ENCODE measurements at places on chromosomes 1 and 21.
A peak's percentile ranks its signal among the peaks of the same experiment; 100 is the strongest.

DNA sequence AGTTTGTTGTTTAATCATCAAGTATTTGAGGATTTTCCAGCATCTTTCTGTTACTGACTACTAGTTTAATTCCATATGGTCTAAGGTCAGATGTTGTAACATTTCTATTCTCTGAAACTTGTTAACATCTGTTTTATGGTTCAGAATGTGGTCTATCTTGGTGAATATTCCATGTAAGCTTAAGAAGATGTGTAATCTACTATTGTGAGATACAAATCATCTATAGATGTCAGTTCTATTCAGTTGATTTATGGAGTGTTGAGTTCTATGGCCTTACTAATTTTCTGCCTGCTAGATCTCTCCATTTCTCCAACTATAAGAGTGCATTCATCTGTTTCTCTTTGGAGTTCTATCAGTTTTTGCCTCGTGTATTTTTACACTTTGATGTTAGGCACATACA, 31.5 kb downstream of the WARS2 start:
- DNase-seq: no peak

GRCh38 chr1:153728305-153729066, 636 bp downstream of the INTS3 start:
- DNase-seq: peak; percentile 56

DNA sequence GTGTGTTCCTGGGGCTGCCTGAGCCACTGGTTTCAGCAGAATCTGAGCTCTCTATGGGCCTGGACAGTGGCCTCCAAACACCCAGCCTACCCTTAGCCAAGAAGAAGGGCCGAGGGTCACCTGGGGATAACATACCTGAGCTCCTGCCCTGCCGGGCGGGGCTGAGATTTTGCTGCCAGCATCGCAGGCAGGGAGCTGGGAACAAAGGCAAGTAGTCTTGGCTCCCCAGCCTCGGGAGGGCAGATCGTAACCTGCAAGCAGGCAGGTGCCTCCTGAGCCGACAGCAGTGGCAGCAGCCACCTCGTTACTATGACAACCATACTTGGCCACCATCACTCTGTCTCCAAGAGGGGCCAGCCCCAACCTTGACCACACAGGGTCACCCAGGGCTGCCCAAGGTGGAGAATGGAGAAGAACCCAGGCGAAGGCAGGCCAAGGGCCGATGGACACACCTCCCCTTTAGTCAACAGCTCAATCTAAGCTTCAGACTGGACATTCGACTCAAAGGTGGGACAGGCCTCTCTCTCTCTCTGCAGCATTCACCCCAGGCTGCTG, 54.6 kb downstream of the TOMM20 start:
- DNase-seq: no peak

DNA sequence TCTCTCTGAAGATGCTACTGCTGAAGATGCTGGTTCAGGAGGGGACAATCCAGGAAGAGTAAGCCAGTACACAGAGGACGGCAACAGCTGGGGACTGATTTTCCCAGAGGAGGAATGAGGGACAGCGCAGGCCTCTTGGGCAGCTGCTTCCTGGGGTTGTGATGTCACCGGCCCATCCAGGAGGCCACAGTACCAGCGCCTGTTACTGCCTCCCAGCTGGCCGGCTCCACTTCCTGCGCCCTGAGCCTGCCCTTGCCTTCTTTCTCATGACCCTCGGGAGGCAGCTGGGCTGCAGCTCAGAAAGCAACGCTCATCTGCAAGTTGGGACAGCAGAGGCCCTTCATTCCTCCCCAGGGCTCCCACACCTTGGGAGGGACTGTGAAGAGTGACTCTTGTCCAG, 21.9 kb upstream of the ID3 start:
- no peak for DNase-seq

DNA sequence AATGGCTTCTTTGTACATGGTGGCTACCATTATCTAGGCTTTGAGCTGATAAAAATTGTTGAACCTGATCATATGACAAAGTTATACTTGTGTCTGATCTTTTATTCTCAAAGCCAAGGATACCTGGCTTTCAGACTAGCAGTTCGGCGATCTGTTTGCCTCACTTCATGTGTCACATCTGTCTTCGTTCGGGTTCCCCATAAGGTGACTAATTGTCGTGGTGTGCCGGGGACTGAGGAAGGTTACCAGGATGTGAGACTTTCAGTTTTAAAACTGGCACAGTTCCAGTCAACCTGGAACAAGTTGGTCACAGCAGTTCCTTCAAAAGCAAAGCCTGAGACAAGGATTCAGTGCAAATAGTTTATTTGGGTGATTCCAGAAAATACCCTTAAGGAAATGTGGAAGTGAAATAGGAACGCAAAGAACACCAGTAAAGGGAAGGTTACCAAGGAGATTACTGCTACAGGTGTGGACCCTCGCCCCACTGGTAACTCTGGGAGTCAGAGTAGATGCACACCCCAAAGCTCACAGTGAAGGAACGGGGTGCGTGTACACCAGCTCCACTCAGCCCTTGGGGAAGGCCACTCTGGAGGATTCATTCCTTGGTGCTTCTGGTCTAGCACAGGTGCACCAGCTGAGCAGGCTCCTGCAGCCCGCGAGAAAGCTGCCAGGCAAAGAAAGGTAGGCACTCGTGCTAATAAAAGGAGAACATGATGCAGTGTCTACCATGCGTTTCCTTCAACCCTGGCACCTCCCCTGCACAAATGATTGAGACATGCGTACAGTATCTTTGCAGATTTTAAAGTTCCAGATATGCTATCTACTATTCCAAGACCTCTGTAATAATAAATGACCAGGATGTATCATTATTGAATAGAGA, 69.0 kb downstream of the VWA5B1 start:
- DNase-seq: no peak

DNA sequence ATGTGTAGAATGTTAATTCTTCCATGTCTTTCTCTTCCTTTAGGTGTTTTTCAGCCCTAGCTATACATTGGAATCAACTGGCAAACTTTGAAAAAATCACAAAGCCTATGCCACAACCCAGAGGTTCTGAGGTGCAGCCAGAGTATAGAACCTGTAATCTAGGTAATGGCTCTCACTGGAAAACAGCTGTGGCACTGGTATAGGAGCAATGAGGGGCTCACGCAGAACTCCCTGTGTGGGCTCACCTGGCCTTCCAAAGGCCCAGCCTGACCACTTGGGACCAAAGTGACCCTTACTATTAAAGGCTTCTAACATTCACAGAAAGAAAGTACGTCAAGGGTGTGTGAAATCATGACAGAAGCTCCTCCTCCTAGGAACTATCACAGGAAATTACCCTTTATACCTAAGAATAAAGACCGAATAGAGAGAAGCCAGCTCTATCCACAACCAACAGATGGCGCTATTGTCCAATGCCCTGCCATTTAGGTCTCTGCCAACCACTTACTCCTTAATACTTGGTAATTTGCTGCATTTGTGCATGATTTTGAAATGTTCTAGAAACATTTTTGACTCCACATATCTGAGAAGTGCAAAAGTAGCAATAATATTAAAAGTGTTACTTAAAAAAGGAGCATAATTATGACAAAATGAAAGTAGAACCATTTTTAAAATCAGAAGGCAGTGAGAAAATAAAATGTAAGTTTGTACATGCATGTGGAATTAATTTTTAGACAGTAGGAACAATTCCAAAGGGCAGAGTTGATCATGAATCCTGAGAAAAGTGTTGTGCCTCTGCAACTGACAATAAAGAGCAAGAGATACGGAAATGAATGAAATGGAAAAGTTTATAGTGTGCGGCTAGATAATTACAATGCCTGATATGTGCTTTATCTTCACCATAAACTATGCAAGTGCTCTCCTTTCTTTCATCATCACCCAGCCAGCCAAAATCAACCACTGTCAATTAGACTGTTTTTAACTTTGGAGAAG, 93.1 kb upstream of the HAO2 start:
- DNase-seq: peak; percentile 23

DNA sequence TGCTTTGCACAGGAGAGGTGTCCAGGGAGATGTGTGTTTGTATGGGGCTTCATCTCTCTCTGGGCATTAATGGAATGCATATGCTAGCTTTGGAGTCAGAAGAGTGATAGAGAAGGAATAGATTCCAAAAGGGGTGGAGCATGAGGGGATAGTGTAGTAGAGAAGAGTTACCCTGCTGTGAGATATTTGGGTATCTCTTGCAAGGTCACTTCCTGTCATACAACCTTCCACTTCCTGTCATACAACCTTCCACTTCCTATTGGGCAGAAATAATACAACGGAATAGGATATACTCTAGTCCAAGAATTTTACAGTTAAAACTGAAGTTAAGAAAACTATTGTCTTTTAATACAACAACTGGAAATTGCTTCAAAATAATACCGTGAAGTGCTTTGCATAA, 351.8 kb upstream of the FMN2 start:
- DNase-seq: no peak

DNA sequence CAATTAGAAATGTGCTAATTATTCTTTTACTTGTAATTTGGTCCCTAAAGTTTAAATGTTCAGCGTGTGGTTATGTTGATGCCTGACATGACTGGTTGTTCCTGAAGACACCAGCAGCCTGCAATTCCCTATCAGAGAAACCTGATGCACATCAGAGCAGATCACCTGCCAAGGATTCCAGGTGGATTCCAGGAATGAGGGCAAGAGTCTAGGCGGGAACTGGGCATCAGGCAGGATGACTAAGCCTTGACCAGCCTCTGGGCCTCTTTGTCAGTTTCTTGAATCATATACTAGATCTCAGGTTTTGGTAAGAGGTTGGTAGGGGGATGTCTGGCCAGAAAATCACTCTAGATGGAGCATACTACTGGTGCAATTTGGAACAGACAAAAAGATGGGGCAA, 130.7 kb upstream of the TNR start:
- no peak for DNase-seq

DNA sequence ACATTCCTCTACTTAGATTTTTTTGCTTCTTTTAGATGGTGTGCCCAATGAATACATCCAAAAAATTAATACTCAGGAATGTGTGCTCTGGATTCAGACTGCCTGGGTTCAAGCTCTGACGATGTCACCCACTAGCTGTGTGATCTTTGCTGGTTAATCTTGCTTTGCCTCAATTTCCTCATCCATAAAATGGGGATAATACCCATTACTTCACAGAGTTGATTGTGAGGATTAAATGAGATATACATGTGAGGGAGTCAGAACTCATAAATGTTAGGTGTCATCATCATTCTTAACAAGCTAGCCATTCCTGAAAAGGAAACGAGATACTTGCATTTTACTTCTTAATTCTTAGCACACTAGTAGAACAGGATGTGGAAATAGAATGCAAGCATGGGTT, 12.9 kb upstream of the TTF2 start:
- DNase-seq: no peak

DNA sequence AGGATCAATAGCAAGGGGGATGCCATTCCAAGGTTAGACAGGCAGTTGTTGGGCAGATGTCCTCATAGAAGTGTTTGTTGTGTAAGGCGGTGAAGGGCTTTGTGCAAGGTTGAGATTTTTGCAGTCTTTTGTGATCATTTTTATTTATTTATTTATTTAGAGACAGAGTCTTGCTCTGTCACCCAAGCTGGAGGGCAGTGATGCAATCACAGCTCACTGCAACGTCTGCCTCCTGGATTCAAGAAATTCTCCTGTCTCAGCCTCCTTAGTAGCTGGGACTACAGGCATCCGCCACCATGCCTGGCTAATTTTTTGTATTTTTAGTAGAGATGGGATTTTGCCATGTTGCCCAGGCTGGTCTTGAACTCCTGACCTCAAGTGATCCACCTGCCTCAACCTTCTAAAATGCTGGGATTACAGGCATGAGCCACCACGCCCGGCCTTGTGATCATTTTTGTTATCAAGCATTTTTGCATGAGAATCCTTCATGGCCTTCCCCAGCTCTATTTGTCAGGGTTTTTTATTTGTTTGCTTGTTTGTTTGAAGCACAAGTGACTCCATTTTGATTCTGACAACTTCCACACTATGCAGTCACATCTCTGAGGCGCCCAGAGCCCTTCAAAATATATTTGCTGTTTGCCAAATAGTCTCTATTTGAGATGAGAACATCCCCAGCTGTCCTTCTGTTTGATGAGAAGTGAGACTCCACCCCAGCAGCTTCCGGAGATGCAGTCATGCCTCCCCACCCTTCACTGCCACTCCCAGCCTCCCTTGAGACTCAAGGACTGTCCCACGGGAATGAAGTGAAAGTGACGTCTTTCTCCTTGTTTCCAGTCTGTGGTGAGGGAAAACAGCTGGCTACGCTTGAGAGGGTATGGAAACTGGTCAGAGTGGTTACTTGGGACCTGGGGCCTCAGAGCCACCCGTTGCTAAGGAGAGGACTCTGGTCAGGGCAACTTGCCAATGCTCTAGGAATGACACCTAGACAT, 38.0 kb downstream of the TMEM50B start:
- DNase-seq: no peak

- no peak for DNase-seq
Observed at GRCh38 chr1:211341999-211342398, 15.4 kb downstream of the TRAF5 start.

GRCh38 chr1:209607102-209607794, 23.7 kb downstream of the CAMK1G start:
- no peak for DNase-seq

DNA sequence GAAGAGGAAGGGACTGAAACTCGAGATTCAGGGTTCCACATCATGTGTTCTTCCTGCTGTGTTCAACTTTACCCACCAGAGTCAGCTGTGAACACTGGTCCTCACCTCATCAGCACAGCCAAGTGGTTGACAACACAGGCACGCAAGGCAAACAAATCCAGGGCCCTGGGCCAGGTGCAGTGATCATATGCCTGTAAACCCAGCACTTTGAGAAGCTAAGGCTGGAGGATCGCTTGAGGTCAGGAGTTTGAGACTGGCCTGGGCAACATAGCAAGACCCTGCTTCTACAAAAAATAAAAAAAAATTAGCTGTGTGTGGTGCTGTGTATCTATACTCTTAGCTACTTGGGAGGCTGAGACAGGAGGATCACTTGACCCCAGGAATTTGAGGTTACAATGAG, 8.4 kb upstream of the XKR8 start:
- DNase-seq: no peak

DNA sequence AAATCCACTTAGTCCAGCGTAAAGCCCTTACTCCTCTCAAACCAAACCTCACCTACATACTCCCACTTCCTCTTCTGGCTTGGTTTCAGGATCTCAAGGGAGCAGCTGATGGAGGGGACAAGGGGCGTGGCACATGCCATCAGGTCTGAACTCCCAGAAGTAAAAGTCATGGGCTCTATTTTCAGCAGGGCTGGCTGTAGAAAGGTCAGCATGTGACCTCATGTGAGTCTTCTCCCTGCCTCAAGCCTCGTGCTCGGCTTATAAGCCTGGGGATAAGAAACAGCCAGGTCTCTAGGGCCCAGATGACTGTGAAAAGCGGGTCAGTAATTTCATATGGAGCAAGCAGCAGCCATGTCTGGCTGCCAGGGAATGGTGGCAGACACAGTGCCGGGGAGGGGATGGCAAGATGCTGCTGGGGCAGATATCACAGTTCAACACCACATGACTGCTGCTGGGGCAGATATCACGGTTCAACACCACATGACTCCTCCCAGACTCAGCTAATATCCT, 227.9 kb downstream of the KCNH1 start:
- DNase-seq: peak; percentile 53

- no peak for DNase-seq
Observed at GRCh38 chr1:176033474-176033873, 173.6 kb downstream of the COP1 start.

GRCh38 chr1:230270559-230271281, 155.4 kb downstream of the PGBD5 start:
- peak; percentile 30 for DNase-seq
